Activated T-helper 9 cell treated with anti-CD3 and anti-CD28 coated beads, Interleukin-2, amount 50 U/mL, for 16 hours (primary cell): ENCODE measurements at places on chromosomes 12 and 14.
A peak's percentile ranks its signal among the peaks of the same experiment; 100 is the strongest.

GRCh38 chr14:52596861-52597260 is 44.2 kb downstream of the GPR137C start:
- DNase-seq = no peak

DNA sequence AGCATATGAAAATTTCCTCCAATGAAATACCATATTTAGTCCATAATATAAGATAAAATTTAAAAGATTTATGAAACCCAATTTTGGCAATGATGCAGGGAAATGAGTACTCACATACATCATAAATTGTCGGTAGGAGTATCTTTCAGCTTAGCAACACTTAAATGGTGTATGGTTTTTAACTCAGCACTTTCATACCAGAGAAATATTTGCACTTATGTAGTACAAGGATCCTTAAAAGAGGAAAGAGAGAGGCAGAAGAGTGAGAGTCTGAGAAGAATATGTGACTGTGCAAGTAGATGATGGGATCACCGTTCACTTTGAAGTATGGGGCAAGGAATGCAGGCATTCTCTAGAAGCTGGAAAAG is 379.3 kb upstream of the DCN start:
- DNase-seq = no peak

- DNase-seq = no peak
These were observed 10.6 kb upstream of the PYGL start for GRCh38 chr14:50954811-50955372.

DNA sequence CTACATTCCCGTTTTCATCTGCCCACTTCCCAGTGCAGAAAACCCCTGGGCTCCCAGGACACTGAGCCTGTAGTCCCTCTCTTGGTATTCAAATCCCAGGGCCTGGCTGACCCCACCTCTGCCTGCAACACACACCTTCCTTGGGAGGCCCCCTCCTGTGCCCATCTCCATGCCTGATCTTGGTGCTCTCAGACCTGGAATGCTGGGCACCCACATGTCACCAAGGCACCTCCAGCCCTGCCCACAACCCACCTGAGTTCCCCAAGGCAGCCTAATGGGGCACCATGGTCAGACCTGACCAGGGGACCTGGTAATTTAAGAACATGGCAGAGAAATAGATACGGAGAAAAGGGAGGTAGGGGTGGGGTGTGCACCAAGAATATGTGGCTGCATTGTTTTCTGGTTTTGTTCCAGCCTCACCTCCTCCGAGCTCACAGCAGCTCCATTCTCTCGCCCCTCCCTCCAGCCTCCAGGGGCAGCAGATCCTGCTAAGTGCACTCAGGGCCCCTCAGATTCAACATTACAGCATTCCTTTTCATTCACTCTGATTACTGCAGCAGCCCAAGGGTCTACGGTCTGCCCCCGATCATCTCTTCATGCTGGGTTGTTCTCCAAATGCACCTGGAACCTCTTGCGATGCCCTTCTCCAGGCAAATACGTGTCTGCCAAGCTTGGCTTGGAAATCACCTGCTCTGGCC is 9.2 kb upstream of the HSP90AA1 start:
- no peak for DNase-seq

- no peak for DNase-seq
These were observed 12.3 kb upstream of the SLC35E3 start for GRCh38 chr12:68733661-68734071.

GRCh38 chr12:75457191-75457590 is 23.4 kb upstream of the GLIPR1 start:
- DNase-seq = no peak

GRCh38 chr12:47361389-47362021 is 281.7 kb upstream of the AMIGO2 start:
- DNase-seq = peak; percentile 10

DNA sequence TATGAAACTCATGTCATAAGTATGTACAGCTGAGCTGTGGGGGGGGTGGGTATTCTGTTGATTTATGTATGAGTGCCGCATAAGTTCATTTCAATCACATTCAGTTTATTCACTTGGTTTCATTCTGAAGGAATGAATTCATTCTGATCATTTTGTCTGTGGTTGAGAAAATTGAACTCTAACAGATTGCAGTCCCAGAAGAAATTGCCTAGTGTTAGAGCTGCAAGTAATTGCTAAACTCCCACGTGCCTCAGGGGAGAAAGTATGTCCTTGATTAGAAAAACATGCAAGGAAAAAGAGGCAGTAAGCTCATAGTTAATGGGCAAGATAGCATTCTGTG is 442.4 kb upstream of the MGAT4C start:
- DNase-seq = no peak
